AG09319 (cell line): ENCODE measurements at places on chromosomes 12 and 14.
A peak's percentile ranks its signal among the peaks of the same experiment; 100 is the strongest.

DNA sequence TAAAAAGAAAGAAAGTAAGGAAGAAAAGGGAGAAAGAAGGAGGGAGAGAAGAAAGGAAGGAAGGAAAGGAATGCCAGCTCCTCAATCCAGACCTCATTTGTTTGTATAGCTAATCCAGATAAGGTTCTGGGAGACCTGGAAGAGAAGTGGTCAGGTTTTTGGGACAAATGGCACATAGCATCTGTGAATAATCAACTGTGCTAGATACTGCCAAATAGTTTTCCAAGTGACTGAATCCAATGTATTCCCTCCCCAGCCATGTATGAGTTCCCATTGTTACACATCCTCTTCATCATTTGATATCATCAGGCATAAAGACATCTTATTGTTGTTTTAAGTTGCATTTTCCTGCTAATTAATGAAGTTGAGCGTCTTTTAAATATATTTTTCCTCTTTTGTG lies 18.6 kb upstream of the PTGR2 start:
- peak; percentile 79 for DNase-seq

DNA sequence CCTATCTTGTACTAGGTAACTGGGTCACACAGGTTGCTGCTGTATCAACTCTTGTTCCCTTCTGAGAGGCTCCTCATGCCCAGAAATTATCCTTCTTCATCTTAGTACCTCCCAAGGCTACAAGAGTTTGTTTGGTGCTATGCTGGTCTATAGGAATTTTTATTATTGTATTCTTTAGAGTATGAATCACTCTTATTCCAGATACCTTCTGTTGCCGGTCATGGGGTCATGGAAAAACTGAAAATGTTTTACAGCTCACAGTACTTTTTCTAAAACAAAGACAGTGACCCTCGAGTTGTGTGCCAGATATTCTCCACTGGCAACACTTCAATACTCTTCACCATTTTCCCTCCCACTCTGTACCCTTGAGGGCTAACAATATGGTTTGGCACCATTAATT lies 1598.0 kb upstream of the TMEM132C start:
- no peak for DNase-seq

DNA sequence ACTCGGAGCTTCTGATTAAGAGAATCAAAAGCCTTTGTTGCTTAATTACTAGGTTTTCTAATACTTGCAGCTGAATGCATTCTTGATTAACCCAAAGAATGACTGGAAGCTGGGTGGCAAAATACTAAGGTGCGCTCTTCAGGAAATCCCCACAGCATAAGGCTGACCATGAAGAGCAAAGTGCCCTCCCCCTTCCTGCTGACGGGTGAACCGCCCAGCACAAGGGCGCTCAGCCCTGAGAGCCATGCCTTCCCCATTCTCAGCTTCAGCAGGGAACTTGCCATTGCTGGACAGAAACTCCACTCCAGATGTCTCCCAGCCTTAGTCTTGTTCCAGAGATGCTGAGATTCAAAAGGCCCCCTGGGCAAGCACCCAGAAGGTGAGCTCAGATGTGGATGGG lies 27.2 kb upstream of the FBRSL1 start:
- no peak for DNase-seq

- DNase-seq = peak; percentile 69
Observed at GRCh38 chr12:94039914-94040313, 108.5 kb upstream of the PLXNC1 start.

GRCh38 chr12:130483616-130484180 lies 146.0 kb downstream of the PIWIL1 start:
- no peak for DNase-seq

DNA sequence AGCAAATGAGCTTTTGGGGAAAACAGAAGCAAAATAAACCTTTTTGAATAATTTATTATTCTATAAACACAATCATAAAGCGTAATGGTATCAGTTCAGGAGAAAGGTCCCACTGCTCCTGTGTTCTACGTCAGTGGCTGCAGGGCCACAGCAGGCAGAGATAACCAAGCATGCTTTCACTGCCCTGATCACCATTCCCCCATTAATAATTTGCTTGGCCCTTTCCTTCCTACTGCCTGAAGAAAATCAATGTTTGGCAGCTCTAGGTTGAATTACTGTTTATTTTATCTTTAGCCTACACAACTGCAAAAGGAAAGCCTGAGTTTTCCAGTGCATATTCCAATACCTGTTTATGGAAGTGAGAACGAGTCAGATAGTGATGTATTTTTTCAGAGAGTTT lies 369.9 kb downstream of the DIO2 start:
- DNase-seq = no peak

GRCh38 chr12:103586132-103586531 lies 941 bp upstream of the STAB2 start:
- DNase-seq = no peak

GRCh38 chr12:127811988-127812387 lies 455.0 kb upstream of the TMEM132C start:
- DNase-seq = no peak
